Body of pancreas (tissue), 4 donors: ENCODE measurements at places on chromosomes 2 and 18. TPM values are rescaled to one million over a fixed set of nuclear protein-coding genes. Genes with fewer than 3 reads are reported as not detected.

DNA sequence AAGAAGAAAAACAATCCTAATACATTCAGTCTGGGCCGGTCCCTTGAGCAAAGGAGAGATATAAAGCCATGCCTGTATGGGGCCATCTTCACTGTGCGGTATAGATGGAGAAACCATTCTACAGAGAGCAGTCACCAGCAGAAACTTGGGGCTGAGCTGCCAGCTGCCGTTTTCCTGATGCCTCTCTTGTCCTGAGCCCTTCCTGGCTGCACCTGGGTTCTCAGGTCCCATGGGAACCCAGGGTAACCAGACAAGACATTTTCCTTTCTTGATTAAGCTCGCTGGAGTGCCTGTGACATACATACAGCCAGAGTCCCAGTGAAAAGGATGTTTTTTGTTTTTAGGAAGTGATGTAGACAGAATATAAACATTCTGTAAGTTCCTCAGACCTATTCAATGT is 5.3 kb upstream of the METTL21A start:
- DNase-seq = no peak

GRCh38 chr2:230322561-230323384 is 4.2 kb upstream of the SP140L start:
- DNase-seq = no peak

DNA sequence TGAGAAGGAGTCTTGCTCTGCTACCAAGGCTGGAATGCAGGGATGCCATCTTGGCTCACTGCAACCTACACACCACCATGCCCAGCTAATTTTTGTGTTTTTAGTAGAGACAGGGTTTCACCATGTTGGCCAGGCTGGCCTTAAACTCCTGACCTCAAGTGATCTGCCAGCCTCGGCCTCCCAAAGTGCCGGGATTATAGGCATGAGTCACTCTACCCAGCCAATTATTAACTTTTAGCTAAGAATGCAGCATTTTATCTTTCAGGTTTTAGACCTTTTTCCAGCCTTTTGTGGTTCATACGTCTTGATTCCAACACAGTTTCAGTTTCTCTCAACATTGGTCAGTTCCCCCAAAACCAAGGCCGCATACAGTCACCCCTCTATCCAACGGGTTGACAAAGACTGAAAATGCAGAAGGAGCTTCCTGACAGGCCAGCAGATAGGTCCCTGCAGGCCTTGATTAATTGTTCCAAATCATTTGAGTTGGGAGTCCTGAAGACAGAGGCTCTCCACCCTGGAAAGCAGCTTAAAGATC is 262.2 kb upstream of the KLHL29 start:
- peak; percentile 14 for DNase-seq

GRCh38 chr2:99183025-99183424 is 2.0 kb downstream of the MRPL30 start:
- DNase-seq = no peak

DNA sequence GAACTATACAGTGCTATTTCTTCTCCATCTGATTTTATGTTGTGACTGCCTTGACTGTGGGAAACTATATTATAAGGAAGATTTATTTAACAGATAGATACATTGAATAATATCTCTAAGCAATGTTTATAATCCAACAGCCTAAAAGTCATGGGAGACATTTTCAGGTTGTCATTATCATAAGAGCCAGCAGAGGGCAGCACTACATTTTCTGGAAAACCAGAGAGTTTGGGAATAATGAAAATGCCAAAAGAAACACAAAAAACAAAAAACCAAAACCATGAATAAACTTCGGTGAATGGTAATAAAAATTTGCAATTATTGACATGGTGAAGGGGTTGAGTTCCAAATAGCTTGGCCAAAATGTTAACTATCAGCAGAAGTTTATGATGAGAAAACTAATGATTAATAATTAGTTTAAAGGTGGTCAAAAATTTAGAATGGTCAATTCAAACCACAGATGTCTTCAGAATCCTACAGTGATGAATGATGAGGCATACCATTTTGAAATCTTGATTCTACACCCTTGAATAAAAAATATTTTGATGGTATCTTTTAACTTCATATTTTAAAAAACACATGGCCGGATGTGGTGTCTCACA is 4.7 kb downstream of the EEF1B2 start:
- peak; percentile 19 for DNase-seq

DNA sequence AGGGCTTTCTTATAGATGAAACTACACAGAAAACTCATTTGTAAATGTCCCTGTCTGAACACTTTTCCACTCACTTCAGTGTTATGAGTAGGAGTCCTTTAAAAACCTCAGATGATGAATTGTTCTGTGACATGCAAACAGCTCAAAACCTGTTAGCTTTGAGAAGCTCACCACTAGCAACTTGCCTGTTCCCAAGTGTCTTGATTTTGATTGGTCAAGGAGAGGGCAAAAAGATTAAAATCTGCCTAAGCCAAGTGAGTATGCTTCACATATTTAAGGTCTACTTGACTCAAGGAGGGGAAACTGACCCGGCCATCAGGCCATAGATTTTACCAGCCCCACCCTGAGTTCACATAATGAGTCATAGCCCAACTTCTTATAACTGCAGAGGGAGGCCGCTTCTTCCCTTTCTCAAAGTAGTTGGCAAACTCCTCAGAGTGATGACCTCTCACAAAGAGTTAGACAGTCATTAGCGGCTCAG is 45.2 kb upstream of the MEIS1 start:
- no peak for DNase-seq

DNA sequence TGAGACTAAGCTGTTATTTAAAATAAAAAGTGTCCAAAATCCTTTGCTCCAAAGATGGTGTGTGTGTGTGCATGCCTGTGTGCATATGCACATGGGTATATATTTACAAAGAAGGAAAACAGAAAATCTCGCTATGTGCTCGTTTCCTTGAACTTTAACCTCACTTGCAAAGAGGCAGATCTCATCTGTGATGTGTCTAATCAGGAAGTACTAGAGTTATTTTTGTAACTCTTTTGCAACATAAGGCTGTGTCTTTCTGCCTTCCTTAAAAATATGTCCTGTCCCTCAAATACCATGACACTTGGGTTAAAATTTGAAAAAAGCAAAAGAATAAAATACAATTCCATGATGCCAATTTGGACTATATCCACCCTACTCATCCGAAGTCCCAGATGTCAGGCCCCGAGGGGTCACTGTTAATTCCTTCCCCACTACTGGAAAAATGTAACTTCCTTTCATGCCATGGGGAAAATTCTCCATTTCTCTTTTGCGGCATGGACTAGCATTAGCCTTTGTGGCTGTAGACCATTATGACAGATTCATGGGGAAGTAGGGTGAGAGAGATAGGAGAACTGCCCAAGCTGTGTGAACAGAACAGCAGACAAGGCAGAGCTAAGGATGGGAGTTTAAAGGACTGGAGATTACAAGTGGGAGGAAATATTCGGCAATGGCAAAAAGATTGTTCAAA is 191.3 kb downstream of the MYO1B start:
- DNase-seq = no peak

GRCh38 chr2:12705742-12706141 is 11.0 kb upstream of the TRIB2 start:
- DNase-seq = no peak

- DNase-seq = no peak
Measured at GRCh38 chr2:234269769-234270204, 219.3 kb downstream of the SPP2 start.

DNA sequence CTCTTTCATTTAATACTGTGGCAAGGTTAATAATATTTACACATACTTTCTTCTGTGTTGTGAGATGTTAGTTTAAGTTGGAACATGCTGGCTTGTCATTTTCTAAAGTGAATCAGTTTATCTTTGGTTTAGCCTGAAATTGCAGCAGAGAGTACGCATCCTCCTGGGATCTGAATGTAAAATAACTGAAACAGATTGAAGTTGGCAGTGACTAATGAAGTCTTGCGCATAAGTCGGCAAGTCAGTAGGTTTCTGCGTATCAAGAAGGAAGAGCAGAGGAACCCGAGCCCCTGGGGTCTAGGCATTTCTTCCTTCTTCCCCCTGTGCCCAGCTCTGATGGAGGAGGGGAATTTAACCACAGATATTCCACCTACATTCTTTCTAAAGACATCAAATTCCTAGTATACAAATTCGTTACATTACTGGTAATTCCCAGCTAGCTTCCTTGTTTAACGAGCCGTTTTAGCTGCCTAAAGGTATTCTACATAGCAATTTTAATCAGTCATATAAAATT is 392.1 kb upstream of the RAB12 start:
- no peak for DNase-seq

GRCh38 chr2:238082151-238082550 is 18.0 kb upstream of the ESPNL start:
- peak; percentile 9 for DNase-seq

DNA sequence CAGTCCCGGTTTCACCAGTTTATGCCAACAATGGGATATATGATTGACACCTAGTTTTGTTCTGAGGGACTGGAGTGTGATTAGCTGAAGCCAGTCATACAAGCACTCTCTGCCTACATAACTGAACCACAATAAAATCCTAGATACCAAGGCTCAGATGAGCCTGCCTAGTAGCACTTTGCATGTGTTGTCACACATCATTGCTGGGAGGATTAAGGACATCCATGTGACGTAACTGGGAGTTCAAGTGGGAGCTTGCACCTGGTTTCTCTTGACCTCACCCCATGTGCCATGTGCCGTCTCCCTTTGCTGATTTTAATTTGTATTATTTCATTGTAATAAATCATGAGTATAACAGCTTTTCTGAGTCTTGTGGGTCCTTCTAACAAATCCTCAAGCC is 90.3 kb downstream of the TMEM163 start:
- DNase-seq = no peak

MROH2A gene
- not detected for total RNA-seq

BIN1 gene
- 24.4 TPM for total RNA-seq

KRTCAP3 gene
- 25.2 TPM for total RNA-seq

DNAJC5G gene
- total RNA-seq = not detected

CD8B2 gene
- not detected for total RNA-seq

SLC19A3 gene
- total RNA-seq = 11.7 TPM

SERPINB11 gene
- total RNA-seq = not detected

MARCHF4 gene
- total RNA-seq = 2.6 TPM
